Activated CD4-positive, alpha-beta T cell treated with anti-CD3 and anti-CD28 coated beads for 4 hours (primary cell): ENCODE measurements at places on chromosomes 11 and 22.

DNA sequence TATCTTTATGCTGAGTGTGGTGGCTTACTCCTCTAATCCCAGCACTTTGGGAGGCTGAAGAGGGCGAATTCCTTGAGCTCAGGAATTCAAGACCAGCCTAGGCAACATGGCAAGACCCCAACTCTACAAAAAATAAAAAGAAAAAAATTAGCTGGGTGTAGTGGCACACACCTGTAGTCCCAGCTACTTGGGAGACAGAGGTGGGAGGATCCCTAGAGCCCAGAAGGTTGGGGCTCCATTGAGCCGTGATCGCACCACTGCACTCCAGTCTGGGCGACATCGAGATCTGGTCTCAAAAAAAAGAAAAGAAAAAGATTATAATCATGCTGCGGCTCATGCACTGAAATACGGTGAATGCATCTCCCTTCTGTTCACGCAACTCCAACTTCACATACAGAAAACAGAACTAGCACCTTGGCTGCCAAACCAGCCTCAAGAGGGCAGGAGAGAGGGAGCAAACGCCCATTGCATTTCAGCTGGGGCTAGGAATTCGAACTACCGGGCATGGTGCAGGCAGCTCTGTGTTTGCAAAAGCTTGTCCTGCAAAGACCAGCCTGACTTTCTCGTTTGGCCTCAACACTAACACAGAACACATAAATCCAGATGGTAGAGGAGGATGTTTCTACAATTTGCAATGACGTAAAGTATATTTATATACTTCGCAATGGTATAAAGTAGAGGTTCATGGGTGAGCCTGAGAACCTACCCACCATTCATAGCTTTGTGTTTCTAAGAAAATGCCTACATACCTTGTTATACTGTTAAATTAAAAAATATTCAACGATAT lies 6.3 kb upstream of the SYNGR1 start:
- DNase-seq = peak; percentile 38

GRCh38 chr11:22520521-22520920 lies 105.1 kb downstream of the FANCF start:
- no peak for DNase-seq

DNA sequence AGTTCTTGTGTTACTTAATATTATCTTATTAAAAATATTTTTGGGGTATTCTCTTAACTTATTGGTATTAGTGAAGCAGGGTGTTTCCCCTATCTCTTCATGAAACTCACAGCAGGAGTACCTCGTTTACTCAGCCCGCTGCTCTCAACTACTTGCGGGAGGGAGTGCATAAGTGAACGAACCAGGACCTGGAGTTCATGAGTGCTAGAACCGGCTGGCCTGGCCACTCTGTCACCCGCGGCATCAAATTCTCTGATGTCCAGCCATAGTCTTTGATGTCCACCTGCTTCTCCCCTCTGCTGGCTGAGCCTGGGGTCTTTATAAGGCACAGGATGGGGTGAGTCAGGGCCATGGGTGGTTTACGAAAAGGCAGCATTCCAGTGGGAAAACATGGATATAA lies 216.7 kb upstream of the ANO5 start:
- no peak for DNase-seq

DNA sequence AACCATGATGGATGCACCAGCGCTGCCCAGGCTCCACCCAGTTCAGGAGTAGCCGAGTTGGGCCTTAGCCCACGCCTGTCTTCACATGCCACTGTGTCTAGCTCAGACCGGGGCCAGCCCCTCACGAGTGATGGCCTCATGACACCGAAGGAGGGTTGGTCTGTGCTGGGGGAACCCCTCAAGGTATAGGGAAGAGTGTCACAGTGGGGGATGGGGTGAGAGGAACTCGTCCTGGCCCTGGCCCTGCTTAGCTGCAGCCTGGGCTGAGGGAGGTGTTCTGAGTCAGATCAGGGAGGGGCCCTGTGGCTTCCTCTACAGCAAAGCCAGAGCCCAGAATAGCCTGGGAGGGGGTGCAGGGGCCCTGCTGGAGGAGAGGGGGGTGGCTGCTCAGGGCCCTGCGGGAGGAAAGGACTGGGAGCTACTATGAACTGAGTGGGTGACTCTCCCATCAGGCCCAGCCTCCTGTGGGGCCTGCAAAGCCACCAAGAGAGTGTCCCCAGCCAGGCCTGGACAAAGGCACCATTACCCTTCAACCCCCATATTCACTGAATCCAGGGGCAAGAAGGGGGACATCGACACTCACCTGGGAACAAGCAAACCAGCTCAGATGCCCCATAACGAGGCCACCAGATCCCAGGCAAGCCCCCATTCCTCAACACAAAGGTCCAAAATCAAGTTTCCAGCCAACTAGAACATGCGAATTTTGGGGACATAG lies 41.2 kb downstream of the IGLL5 start:
- peak; percentile 5 for DNase-seq

- DNase-seq = no peak
These were observed 542.0 kb downstream of the FAM181B start for GRCh38 chr11:82191695-82192094.

GRCh38 chr11:57464539-57465181 lies 4.3 kb downstream of the RTN4RL2 start:
- DNase-seq = no peak

GRCh38 chr11:133227632-133228111 lies 304.6 kb downstream of the OPCML start:
- DNase-seq = no peak

DNA sequence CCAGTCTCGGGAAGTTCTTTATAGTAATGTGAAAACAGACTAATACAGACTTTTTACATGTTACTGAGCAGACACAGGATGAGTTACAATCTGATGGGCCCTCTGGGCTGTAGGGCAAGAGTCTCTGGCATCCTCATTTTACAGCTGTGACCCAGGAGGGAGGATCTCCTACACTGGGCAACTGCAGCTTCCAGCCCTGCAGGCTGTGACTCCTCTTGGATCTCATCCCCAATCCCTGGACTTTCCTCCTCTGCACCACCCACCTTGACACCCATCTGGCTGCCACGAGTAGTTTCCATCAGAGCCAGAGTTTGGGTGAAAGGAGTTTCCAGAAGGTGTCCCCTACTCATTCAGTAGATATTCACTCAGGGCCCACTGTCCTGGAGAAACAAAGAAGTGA lies 48.9 kb upstream of the MYEOV start:
- DNase-seq = no peak

- DNase-seq = no peak
These were observed 201.0 kb upstream of the NAV2 start for GRCh38 chr11:19511413-19512183.

GRCh38 chr11:102426000-102426399 lies 26.6 kb downstream of the TMEM123 start:
- no peak for DNase-seq

DNA sequence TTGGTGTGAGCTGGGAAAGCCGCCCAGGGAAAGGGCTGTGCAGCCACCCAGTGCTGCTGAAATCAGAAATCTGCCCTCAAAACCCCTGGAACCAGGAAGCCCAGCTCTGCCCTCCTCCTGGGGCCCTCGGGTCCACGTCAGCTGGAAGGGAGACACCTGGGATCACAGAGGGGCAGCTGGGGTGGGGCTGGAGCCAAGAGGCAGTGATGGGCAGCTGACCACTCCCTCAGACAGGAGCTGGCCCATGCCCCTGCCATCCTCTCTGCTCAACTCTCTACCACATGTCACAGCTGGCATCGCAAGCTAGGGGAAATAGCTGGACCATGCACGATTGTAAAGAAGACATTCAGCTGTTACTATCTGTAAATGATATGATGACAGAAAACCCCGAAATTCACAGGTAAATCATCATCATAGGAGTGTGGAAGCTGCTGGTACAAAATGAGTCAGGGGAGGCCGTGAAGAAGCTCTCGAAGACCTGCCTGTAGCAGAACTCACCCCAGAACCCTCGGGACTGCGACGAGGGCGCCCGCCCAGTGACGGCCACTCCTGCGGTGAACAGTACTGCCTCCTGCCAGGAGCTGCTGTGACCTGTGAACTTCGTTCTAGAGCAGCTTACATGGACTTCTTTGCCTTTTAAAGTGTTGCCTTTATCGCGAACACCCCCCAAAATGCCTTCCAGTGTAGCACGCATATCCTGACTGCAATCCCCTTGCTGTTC lies 55.9 kb downstream of the CERK start:
- no peak for DNase-seq

DNA sequence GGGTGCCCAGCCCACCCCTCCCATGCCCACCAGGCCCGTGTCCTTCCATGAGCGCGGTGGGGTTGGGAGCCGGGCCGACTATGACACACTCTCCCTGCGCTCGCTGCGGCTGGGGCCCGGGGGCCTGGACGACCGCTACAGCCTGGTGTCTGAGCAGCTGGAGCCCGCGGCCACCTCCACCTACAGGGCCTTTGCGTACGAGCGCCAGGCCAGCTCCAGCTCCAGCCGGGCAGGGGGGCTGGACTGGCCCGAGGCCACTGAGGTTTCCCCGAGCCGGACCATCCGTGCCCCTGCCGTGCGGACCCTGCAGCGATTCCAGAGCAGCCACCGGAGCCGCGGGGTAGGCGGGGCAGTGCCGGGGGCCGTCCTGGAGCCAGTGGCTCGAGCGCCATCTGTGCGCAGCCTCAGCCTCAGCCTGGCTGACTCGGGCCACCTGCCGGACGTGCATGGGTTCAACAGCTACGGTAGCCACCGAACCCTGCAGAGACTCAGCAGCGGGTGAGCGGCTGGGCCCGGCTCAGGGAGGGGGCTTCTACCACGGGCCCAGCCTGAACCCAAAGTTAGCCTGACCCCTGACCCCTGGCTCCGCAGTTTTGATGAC lies 3.0 kb downstream of the PKP3 start:
- DNase-seq = no peak

DNA sequence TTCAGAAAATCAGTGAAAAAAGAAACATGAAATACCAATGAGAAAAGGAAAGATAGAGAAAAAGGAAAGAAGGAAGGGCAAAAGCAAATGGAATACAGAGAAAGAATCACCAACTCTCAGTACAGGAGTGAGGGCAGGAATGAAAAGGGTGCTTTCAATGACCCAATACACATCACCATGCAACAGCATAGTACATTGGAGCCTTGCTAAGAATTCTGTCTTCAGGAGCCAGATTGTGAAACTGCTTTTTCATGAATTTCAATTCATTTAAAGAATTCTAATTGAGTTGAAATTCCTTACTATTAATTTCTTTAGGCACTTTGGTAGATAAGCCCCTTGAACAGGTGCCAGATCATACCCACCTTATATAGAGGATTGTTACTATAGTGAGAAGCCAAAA lies 34.9 kb downstream of the BLID start:
- no peak for DNase-seq

DNA sequence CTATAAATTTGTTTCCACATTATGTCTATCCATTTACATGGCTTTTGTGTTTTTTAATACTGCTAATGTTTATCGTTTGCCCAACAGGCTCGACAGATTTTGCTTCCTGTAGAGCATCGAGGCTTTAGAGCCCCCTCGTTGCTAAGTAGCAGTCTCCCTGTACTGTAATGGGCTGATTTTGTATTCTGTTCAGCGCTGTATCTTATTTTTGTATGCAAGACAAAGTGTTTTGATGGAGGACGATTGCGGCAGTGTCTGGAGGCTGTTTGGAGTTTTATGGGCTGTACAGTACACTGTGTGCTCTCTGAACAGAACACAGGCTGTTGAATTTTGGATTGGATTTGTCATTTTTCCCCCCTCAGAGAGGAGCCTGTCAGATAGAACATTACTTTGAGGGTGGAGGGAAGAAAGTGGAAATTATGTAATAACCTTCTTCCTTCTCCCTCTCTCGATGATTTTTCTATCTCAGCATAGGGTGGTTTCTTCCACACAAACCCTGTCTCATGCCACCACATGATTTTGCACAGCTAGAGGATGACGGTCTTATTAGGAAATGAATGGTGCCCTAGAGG lies 104.4 kb downstream of the ZBTB16 start:
- no peak for DNase-seq

- DNase-seq = no peak
These were observed 706.8 kb downstream of the KCNA4 start for GRCh38 chr11:29309992-29310391.

DNA sequence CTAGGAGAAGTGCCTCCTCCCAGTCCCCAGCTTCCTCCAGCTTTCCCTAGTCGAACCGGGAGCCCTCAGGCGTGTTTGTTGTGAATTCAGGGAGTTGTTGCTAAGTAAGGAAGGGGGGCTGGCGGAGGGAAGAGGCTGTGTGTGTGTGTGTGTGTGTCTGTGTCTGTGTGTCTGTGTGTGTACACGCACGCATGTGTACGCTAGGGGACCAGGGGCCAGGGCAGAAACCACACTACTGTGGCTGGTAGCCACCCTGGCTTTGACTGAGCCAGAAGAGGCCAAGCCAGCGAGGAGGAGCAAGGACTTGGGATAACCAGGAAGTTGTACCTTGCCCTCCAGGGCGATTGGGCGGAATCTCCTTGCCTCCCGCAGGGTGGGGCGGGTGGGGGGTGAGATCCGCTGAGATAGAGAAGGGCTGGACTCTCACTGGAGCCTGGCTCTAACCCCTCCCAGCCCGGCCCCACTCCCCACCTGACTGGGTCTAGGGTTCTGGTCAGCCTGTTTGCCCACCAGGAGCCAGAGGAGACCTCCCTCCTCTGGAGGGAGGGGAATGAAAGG lies 7.5 kb downstream of the BCL9L start:
- DNase-seq = no peak

DNA sequence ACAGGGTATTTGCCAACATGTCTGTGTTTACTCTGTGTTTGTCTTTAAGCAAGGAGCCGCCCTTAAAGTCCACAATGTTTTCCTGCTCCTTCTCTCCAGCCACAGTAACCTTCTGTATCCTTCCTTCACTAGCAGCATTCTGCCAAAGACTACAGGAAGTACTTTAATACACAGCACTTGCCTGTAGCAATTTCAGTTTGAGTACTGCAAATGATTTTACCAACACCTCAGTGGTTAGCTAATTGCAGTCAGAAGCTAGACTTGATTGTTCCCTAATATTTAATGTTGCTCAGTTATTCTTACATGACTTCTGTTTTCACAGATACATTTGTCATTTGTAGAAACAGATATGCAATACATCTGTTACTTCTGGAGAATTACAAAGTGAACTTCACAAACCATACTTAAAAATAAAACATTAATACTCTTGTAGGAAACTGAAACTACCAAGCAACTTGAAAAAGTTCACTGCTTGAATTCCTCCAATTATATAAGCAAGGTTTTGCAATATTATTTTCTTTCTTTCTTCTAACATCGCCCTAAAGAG lies 69.1 kb downstream of the FCHSD2 start:
- no peak for DNase-seq

DNA sequence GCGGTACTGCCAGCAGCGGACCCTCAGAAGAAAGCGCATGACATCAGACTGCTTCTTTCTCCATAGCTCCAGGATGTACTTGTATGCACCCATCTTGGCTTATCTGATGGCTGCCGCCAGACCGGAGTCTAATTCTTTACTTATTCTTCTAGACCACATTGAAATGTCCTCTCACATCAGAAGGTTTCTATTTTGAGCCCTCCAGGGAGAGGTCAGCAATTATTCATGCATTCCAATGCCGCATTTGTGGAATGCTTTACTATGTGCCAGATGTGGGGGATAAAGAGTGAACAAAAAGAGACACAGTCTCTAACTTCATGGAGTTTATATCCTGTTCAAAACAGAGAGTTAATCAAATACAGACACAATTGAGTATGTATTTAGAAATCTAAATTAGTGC lies 230.1 kb downstream of the MIAT start:
- DNase-seq = no peak
